Dermis microvascular lymphatic vessel endothelial cell (primary cell): ENCODE measurements at places on chromosomes 2 and 18.

DNA sequence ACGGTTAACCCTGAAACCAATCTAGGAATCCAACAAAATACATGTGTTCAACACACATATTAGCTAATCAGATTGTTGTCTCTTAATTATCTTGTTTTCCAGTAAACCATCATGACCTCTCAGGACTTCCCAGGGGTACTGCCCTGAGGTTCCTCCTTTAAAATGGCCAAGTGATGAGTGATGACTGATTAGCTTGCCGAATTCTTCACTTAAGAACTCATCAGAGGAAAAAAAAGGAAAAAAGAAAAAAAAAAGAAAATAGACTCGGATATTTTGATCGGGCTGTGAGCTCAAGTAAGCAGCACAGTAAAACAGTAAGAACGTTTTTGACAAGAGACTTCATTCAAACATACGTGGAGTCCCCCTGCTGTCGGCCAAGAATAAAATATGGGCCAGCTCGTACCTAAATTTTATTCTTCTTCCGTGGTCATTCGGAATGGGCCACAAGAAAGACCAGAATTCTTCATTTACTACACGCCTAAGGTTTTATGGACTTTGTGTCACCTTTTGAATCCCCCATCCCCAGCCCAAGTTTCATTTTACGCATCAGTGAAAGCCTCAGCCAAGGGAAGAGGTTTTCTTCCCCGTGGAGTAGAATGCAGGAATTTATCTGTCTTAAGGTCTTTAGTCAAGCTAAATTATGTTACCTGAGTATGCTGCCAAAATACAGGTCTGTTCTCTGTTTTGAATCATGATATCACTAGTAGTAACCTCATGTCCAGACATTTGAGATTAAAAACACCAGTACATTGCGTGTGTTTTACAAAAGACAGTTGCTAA, 40.5 kb downstream of the COLEC12 start:
- no peak for DNase-seq

- no peak for DNase-seq
Measured at GRCh38 chr2:128841803-128842202, 523.1 kb upstream of the HS6ST1 start.

DNA sequence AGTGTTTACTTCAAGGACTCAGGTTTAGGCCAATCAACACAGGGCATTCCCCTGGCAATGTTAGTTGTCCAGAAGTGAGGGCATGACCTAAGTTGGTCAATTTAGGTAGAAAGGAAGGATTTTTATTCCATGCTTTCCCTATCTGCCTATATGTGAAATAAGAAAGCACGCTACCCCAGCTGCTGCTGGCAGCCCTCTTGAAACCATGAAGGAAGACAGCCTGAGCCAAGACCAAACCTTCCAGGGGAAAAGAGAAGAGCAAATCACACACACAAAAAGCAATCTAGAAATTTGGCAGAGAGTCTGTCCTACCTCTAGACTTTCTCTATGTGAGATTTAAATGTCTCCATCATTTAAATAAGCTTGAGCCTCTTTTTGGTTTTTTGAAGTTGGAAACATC, 387.6 kb downstream of the TNS1 start:
- no peak for DNase-seq

- DNase-seq, result no peak
Measured at GRCh38 chr2:150156415-150156814, 331.1 kb downstream of the RND3 start.

- DNase-seq, result no peak
Measured at GRCh38 chr2:125959047-125959446, 696.9 kb upstream of the GYPC start.

- DNase-seq, result no peak
Measured at GRCh38 chr2:101139495-101139894, 11.7 kb downstream of the TBC1D8 start.
